ENCODE measurements at places on chromosomes 2 and 18. TPM values are rescaled to one million over a fixed set of nuclear protein-coding genes. Genes with fewer than 3 reads are reported as not detected.

DNA sequence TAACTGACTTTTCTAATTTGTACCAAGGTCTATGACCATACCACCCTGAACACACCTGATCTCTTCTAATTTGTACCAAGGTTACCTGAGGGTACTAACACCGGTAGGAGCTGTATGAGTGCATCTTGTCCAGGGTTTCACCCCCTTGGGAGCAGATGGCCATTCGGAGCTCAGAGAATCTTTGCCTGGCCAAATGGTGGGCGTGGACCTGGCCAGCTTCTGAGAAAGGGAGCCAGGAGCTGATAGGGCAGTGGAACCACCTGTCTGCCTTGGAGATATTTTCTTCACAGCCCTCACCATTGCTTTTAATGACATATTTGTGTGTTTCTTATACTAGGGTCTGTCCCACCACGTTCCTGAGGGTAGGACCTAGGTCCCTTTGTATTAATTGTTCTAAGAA lies 188.9 kb downstream of the LDLRAD4 start:
- DNase-seq: no peak

DNA sequence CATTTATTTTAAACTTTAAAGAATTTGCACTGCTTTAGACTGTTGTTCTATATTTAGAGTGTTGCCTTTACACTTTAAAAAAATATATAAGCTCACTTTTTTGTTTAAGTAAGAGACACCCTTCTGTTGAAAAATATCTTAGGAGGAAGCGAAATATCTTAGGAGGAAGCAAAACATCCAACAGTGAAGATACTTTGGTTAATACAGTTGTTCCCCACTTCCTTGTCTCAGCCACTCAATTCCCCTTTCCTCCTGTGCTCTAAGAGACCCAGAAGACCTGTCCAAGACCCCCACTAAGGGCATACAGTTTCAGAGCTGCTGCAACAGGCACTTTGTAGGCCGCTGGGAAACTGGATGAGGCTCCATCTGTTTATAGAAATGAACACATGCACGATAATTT lies 5.7 kb downstream of the SERPINB8 start:
- no peak for DNase-seq

DNA sequence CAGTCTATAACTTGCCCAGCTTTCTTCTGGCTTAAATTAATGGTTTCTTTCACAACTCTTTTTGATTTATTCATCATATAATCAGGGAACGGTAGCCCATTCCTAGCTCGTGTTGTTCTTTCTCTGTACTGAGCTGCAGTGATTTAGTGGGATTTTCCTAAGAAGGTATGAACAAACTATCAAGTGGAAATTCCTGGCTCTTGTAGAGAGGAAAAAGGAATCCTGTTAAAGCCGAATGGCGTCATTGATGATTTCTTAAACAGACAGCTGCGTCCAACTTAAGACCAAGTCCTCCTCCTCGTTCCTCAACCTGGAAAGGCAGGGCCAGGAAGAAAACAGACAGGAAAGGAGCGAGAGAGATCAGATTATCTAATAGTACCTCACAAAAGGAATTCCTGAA lies 69.2 kb upstream of the CABLES1 start:
- DNase-seq: no peak

- DNase-seq: no peak
These were observed 4.3 kb upstream of the NAGK start for GRCh38 chr2:71064110-71064611.

GRCh38 chr2:72883356-72883962 lies 3.7 kb upstream of the SPR start:
- no peak for DNase-seq

DNA sequence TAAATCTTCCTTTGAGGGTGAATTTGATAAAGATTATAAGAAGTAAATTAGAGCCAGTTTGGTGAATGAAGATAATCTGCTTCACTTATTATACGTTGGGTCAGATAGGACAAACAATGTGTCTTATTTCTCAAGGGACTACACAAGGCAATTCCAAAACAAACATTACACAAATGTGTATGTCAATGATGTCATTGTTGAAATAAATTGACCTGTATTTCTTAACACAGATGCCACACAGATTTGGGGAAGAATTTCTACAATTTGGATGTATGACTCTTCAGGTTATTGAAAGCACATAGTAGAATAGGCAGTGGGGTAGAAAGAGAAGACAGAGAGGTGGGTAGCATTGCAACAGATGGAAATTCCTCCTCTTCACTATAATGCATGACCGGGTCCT lies 6.9 kb upstream of the CRIM1 start:
- DNase-seq: no peak

- DNase-seq: no peak
These were observed 40.4 kb downstream of the VWA3B start for GRCh38 chr2:98127229-98127989.

- no peak for DNase-seq
These were observed 15.2 kb downstream of the SP100 start for GRCh38 chr2:230430957-230431910.

GRCh38 chr2:225124311-225125017 lies 82.2 kb upstream of the DOCK10 start:
- DNase-seq: no peak

DNA sequence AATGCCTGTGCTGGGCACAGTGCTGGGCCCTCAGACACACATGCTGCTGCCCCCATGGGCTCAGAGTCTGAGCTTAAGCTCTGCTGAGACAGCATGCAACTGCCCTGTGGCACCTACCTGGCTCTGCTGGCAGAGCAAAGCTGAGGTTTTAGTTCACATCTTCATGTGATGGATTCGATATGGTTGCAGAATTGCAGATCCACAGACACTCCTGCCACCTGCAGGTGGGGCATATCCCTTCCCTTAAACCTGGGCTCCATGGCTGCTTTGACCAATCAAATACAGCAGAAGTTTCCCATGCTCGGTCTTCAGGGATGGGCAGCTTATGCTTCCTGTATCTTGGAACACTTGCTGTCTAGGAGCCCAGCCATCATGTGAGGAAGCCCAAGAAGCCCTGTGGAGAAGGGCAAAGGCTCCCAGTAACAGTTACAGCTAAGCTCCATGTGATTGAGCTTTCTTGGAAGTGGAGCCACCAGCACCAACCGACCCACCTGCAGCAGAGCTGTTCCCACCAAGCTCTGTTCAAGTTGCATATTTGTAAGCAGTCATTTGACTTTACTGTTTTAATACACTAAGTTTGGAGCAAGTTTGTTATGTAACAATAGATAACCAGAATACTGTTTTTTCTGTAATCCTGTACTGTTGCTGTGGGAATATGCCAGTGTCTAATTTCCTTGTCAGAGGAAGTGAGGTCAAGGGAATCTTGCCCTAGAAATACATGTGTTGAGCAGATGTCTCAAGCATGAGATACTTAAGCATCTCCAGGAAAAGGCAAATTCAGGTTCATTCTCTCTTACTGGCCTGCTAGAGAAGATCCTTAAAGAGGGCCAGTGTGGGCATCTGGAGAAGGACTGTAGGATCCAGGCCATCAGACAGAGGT lies 79.3 kb downstream of the SH3RF3 start:
- DNase-seq: no peak

DNA sequence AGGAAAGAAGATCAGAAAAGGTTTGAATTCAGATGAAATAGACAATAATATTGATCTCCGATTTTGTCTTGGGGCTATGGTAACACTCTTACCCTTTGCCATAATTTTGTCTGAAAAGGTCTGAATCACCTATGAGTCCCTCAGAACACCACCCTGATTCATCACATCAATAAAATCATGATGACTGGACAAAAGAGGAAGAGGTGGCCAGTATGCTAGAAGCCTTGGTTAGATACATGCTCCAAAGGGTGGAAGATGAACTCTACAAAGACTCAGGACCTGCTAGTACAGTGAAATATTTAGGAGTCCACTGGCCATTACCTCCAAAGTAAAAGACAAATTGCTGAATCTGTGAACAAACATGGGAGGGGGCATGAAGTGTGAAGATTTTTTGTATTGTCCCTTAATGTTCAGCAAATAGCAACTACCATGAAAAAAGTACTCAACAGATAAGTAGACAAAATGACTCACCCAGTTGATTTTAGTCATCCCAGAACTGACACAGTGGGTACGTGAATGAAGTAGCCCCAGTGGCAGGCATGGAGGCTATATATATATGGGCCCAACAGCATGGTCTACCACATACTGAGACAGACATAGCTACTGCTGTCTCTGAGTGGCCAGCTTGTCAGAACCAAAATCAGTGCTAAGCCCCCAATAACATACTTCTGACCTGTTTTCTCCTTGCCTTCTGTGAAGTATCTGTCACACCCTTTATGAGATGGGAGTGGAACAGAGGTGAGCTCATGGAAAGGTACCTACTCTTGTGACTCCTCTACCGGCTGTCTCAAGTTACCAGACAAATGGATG lies 36.5 kb upstream of the GLS start:
- DNase-seq: no peak

- DNase-seq: no peak
These were observed 2.1 kb upstream of the MAP3K2 start for GRCh38 chr2:127389778-127390435.

GRCh38 chr2:20224716-20225293 lies at the start of gene SDC1:
Gene SDC1 (minus strand): TSS chr2:20225130. CDS start chr2:20224867, 263 bp downstream.
- DNase-seq: no peak

DNA sequence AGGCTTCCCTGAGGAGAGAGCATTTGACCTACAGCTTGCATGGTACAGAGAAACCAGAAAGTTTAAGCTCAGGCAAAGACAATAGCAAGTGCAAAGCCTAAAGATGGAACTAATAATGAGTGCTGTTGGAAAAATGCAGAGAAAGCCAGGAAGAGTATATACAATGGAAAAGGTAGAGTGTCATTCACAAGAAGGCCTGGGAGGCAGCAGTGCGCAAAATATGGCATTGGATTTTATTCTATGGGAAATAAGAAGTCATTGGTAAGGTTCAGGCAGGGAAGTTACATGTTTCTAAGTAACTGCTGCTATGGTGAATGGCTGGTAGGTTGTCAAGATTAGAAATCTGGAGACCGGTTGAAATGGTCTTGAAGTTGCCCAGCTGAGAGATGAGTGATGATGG lies 2167.3 kb upstream of the CELF4 start:
- no peak for DNase-seq

Gene ADI1
- total RNA-seq: 25.6 TPM

Gene CNDP1
- total RNA-seq: 0.49 TPM

Gene SOCS6
- 0.81 TPM for total RNA-seq

Gene DCDC2C
- total RNA-seq: not detected

Gene NEURL3
- total RNA-seq: 0.38 TPM

Gene GREB1L
- total RNA-seq: not detected

Gene DSG4
- total RNA-seq: not detected

Gene GKN2
- not detected for total RNA-seq

Gene TBR1
- not detected for total RNA-seq

Gene EMX1
- 0.08 TPM for total RNA-seq

Gene SCYGR4
- not detected for total RNA-seq

Gene OR6B2
- total RNA-seq: not detected

Gene CAPN14
- 0.10 TPM for total RNA-seq

Gene MOCOS
- 0.03 TPM for total RNA-seq

Gene ADAM23
- 0.25 TPM for total RNA-seq

Gene FIGN
- not detected for total RNA-seq
